ENCODE measurements at places on chromosomes 2 and 18.

DNA sequence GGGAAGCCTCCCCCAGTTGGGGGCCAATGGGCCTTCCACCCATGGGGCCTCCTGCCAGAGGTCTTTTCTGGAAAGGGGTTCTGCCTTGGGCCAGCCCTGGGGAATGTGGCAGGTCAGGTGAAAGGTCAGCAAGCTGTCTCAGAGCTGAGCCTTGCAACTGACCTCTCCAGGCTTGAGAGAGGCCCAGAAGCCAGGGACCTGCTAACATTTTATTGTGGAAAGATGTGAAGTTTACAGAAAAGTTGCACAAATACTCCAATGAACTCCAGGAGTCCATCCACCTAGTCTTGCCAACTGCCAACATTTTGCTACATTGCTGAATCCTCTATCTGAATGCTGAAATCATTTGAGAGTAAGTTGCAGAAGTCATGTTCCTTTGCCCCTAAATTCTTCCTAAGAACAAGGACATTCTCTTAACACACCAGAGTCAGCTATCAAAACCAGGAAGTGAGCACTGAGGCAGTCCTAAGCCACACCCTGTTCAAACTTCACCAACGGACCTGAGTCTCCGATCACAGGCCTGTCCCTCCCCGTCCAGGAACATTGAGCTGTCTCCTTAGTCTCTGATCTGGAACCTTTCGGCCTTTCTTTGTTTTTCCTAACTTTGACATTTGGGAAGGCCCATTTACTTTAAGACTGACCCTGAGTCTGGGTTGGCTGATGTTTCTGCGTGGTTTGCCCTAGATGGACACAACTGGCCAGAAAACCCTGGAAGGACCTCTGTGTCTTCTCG, 4.0 kb downstream of the SNORC start:
- DNase-seq = no peak

- no peak for DNase-seq
These were observed 69.3 kb upstream of the MCFD2 start for GRCh38 chr2:46984642-46985476.

DNA sequence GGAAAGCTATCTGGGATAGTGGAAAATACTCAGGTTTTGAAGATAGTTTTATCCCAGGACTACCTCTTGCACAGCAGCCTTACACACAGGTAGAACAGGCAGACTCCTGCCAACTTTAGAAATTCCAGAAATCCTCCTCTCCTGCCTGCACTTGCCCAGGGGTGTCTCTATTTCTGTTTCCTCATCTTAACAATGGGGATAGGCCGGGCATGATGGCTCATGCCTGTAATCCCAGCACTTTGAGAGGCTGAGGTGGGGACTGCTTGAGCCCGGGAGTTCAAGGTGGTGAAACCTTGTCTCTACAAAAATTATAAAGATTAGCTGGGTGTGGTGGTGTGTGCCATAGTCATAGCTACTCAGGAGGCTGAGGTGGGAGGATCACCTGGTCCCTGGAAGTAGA, 117.0 kb upstream of the ARL5A start:
- no peak for DNase-seq

DNA sequence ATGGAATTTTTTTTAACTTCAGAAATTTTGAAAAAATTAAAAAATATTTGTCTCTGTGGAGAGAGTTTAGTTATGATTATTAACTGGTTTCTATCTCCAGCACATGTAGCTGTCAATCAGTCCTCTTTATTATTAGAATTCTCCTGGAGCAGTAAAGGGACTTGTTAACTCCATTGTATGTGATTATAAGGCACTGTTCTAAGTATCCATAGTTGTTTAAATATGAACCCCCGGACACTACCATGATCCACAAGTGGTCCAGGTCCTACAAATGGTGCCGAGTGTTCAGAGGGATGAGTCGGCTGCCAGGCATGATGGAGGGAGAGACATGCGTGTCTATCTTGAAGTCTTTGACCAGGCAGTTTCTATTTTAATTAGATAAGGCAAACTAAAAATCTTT, 492 bp downstream of the CHRNA1 start:
- DNase-seq = no peak

DNA sequence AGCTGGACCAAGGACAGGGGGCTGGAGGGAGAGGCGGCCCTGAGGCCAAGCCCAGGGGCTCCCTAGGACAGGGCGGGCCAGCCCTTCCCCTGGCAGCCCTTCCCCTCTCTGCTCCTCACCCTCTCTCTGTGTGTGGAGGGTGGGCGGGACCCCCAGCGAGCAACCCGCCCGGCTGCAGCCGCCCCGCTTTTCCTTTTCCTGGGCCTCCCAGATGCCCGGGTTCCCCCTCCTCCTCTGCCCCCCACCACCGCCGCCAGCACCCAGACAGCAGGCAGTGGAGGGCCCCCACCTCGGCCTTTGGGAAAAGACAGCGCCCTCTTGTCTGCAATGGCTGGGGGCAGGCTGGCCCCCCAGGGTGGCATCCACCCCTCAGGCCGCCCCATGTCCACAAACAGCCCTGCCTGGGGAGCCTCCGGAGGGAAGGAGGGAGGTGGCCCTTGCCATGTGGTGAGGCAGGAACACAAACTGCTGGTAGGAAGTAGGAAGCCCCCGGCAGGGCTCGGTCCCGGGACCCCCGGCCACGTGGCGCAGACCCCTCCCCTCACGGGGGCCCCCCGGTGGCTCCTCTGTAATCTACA, 135.1 kb upstream of the CTDP1 start:
- no peak for DNase-seq

- no peak for DNase-seq
These were observed 147.0 kb downstream of the ANTXR1 start for GRCh38 chr2:69159986-69160385.

GRCh38 chr2:26184555-26185303, 11.8 kb downstream of the GAREM2 start:
- DNase-seq = peak; percentile 61

DNA sequence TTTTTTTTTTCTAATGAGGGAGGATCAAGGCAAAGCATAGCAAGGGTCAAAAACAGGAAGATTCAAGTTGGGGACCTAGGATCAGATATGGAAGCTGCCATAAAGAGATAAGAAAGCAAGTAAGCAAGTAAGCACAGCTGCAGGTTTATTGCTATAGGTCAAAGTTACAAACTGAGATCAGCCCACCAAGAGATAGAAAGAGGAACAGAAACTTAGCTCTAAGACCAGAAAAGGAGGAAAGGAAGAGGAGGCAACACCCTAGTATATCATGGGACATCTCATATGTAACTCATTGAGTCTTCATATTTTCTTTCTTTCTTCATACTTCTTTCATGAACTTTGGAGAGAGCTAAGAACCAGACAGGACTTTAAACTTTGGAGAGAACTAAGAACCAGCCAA, 295.9 kb upstream of the CRIM1 start:
- DNase-seq = no peak

DNA sequence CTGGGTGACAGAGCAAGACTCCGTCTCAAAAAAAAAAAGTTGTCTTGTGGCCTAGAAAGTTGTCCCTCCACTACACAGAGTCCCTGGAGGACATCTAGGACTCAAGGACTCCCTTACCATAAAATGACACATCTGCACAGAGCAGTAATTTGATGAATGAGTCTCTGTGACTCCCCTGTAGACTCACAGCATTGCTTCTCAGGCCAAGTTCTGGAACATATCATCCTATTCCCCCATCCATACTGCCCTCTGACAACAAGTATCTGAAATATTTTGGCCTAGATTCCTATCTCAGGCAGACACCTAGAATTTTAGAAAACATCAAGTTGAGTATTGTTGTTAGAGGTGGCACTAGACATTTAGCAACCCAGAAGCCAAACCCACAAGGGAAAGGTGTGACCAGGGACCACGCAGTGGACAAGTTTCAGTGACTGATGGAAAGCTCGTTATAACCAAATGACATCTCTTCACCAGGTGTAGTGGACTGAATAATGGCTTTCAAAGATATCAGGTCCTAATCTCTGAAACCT, 97.9 kb upstream of the ATP8B1 start:
- no peak for DNase-seq

- no peak for DNase-seq
These were observed 5.5 kb downstream of the SLC11A1 start for GRCh38 chr2:218387369-218388194.

DNA sequence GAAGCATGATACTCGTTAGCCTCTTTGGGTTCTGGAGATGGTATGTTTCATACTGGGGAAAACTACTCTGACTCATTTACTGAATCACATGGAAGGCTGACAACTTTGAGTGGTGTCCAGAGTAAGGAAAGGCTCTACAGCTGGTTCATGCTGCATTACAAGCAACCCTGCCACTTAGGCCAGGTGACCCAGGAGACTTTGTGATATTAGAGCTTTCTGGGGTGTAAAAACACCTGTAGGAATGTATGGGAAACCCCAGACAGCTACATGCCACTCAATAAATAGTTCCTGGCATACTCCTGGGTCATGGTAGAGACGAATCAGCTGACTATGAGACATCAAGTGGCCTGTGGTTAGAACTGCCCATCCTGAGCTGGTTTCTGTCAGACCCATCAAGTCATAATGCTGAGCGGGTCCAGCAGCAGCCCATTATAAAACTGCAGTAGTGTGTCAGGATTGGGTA, 21.3 kb upstream of the TCF7L1 start:
- no peak for DNase-seq

GRCh38 chr2:189287982-189288521, 108.5 kb upstream of the COL5A2 start:
- DNase-seq = no peak

DNA sequence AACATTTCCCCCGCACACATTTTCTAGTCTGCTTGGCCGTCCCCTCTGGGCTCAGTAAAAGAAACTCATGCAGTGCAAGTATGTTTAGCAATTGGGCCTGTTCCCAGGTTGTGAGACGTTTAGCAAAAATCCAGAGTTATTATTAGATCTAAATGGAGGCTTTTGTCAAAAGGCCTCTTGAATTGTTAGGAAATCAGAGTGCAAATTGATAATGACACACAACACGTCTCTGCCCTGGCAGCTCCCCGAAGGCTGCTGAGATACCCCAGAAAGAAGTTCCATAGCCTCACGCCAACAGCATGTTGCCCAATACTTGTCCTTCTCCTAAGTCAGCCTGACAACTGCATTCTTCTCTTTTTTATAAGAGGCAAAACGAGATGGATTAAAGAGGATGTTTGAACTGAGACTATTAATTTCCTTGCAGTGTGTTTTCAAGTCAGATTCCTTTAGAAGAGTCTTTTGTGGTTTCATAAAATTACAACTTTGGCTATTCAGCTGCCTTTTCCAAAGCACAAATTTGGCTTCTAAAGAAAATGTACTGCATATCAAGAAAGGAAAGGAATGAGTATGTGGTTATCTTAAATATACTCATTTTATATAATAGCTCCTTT, 202.2 kb downstream of the TRIB2 start:
- DNase-seq = no peak

GRCh38 chr2:233033672-233034071, 1.2 kb downstream of the NEU2 start:
- DNase-seq = no peak

DNA sequence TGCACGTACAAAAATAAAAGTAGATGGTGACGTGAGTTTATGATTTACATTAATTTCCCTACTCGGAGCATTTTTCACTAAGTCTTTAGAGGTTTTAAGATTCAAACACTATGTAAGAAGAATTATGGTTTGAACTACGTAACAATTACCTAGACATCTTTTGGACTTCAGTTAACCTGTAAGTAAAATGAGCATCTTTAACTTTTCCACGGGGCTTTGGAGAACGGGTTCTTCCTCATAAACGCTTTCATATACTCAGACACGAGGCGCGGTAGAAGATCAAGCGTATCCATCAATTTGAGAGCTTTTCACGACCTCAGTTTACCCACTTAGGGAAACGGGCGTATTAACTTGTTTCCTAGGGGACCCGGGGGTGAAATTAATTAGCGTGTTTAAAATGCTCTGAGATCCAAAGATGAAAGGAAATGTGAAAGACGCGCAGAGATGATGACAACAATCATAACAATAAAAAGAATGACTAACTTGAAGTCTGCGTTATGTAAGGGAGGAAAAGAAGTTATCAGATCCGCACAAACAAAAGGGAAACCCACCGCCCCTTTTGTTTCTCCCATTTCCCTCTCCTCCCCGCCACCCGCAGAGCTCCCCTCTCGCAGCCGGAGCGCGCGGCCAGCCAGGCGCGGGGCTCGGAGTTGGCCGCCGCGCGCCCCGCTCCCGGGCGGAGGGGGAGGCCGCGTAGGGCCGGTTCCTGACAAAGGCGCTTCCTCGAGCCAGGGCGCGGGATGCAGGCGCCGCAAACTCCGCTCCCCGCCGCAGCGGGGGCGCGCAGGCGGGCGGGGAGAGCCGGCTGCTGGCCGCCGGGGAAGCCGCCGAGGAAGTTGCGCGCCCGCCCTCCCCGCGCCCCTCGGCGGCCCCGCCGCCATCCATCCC, 807 bp downstream of the PELI1 start:
- no peak for DNase-seq

GRCh38 chr2:128302011-128302743, 16.5 kb downstream of the HS6ST1 start:
- no peak for DNase-seq

- DNase-seq = no peak
These were observed 678.0 kb downstream of the EPHA4 start for GRCh38 chr2:220894069-220894468.
